ENCODE measurements at places on chromosomes 11 and 22. TPM values are rescaled to one million over a fixed set of nuclear protein-coding genes. Genes with fewer than 3 reads are reported as not detected.

CASP1 gene
- 75.1 TPM for polyA plus RNA-seq

CRYBB2 gene
- polyA plus RNA-seq = not detected

RPS6KB2 gene
- polyA plus RNA-seq = 47.8 TPM

HTR3A gene
- 5.2 TPM for polyA plus RNA-seq

RNH1 gene
- 132 TPM for polyA plus RNA-seq

NPAS4 gene
- polyA plus RNA-seq = not detected

GRCh38 chr11:1482581-1483444, 3.8 kb downstream of the MOB2 start:
- no peak overlapping the region for H3K4me3 ChIP-seq
- peaks cover 19% of the 10 kb centered on the region for H3K4me1 ChIP-seq
- peaks cover 8% of the 10 kb centered on the region for H3K36me3 ChIP-seq
- no peak for DNase-seq
- no peaks in the 10 kb centered on the region for H3K27me3 ChIP-seq

GRCh38 chr11:70546191-70546940, 148.0 kb downstream of the CTTN start:
- DNase-seq = no peak
- H3K27me3 ChIP-seq = no peaks in the 10 kb centered on the region
- H3K27ac ChIP-seq = no peak overlapping the region
- H3K4me3 ChIP-seq = no peak overlapping the region
- H3K36me3 ChIP-seq = no peaks in the 10 kb centered on the region
- H3K4me1 ChIP-seq = no peaks in the 10 kb centered on the region

DNA sequence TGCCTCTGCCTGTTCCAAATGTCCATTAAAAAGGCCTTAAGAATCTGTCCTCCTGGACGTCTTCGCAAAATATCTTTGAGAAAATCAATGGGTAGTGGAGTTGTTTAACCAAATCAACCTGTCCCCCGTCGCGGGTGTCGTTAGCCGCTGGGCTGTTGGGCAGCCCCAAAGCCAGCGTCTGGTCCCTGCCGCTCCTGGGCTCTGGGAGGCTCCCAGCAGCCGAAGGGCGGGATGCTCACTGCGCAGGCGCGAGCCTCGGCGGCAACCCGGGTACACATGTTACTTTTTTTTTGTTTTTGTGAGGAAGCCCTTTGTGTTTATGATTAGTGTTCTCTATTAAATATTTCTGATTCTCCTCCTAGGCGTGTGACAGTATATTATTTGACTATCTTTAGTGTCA, 12.6 kb downstream of the MMP10 start:
- no peaks in the 10 kb centered on the region for H3K4me1 ChIP-seq
- H3K4me3 ChIP-seq = no peak overlapping the region
- no peak overlapping the region for H3K27ac ChIP-seq
- DNase-seq = no peak
- peaks cover 12% of the 10 kb centered on the region for H3K27me3 ChIP-seq
- H3K36me3 ChIP-seq = no peaks in the 10 kb centered on the region

DNA sequence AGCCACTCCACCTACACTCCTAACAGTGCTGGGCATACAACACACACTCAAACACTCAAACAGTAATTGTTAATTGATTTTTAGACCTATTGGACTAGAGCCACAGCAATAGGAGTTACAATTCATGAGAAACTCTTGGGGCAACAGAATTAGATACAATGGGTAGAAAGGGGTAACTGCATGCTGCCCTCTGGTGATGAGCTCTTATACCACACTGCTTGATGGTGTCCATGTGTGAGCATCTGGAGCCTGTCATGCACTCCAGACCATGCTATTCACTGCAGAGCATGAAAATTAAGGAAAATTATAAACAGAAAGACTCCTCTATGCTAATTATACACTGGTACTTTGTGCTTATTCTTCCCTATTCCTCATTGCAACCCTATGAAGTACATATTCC, 975.5 kb upstream of the CCDC90B start:
- no peak overlapping the region for H3K27ac ChIP-seq
- no peak for DNase-seq
- no peaks in the 10 kb centered on the region for H3K36me3 ChIP-seq
- no peaks in the 10 kb centered on the region for H3K27me3 ChIP-seq
- no peaks in the 10 kb centered on the region for H3K4me1 ChIP-seq

DNA sequence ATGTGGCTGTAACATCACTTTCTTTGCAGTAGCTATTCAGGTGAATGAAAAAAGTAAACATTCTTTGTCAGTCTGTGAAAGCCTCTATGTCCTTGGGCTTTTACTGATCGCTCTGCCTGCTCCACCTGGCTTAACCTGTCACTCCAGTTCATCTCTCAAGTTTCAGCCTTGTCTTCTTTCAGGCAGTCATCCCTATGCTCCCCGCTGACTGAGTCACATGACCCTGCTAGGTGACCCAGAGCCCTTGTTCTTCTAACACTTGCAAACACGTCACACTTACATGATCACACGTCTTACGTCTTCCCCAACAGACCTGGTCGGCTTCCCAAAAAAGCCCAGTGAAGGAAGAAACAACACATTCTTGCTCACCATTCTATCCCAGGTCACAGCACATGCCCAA, 499.3 kb upstream of the TENM4 start:
- H3K27ac ChIP-seq = no peak overlapping the region
- no peaks in the 10 kb centered on the region for H3K27me3 ChIP-seq
- H3K36me3 ChIP-seq = no peaks in the 10 kb centered on the region
- no peak overlapping the region for H3K4me3 ChIP-seq
- no peaks in the 10 kb centered on the region for H3K4me1 ChIP-seq

DNA sequence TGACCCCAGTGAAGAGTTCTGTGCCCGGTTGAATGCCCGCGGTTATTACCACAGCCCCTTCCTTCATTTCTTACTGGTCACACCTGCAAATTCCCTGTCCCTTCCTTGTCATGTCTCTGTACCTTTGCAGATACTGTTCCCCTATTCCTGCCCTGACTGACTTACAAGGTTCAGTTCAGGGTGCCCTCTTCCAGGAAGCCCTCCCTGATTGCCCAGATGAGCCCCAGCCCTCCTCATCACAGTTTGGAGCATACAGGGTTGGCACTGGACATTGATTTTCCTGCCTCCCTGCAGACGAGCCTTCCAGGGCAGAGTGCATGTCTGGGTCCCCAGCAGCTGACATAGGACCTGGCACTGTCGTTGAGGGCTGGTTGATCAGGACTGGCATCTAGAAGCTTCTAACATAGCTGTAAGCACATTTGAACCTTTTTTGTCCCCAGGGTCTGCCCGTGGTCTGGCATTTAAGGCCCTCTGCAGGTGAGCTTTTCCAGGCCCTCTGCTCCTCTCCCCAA, 70.4 kb upstream of the SHISAL1 start:
- H3K36me3 ChIP-seq = peaks cover 6% of the 10 kb centered on the region
- peaks cover 4% of the 10 kb centered on the region for H3K27me3 ChIP-seq
- no peak overlapping the region for H3K4me3 ChIP-seq
- no peak overlapping the region for H3K27ac ChIP-seq

DNA sequence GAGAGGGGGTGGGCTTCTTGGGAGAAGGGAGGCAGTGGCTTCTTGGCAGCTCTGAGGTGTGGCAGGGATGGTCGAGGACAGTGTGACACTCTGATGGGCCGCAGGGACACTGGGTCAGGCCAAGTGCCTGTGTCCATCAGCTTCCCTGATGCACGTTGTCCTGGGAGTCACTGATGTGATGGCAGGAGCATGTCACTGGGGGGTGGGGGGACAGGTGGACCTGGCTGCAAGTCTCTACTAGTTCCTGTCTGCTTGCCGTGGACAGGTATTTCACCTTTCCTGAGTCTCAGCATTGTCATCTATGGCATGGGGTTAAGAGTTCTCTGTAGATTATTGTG, 592.9 kb downstream of the TBC1D22A start:
- H3K4me1 ChIP-seq = no peaks in the 10 kb centered on the region
- H3K27me3 ChIP-seq = peaks cover 15% of the 10 kb centered on the region
- no peaks in the 10 kb centered on the region for H3K36me3 ChIP-seq
- no peak for DNase-seq
- H3K4me3 ChIP-seq = no peak overlapping the region
- no peak overlapping the region for H3K27ac ChIP-seq

Measured in naive B cell (primary cell).